ENCODE measurements at places on chromosomes 16 and 17.

- DNase-seq, result no peak
Measured at GRCh38 chr17:41284546-41284945, 9.0 kb downstream of the KRTAP9-7 start.

- DNase-seq, result no peak
Measured at GRCh38 chr17:44751806-44752205, 7.0 kb upstream of the ADAM11 start.

GRCh38 chr16:50685462-50686063, 4.5 kb upstream of the SNX20 start:
- no peak for DNase-seq

GRCh38 chr17:68296217-68297191, 5.2 kb downstream of the ARSG start:
- peak; percentile 27 for DNase-seq

- no peak for DNase-seq
Measured at GRCh38 chr17:66764506-66764905, 70.4 kb upstream of the CACNG5 start.

- DNase-seq, result no peak
Measured at GRCh38 chr17:47669081-47669480, 19.4 kb downstream of the KPNB1 start.

Measured in stimulated activated CD4-positive, alpha-beta T cell treated with anti-CD3 and anti-CD28 coated beads, Interleukin-2, amount 100 ng/mL, for 24 hours (primary cell).